Muscle of leg (tissue), 16 donors: ENCODE measurements at places on chromosomes 3 and 15.

GRCh38 chr3:118641608-118642007, 393.0 kb downstream of the IGSF11 start:
- DNase-seq = peak; percentile 51

GRCh38 chr3:24493746-24494617, 668 bp downstream of the THRB start:
- DNase-seq = peak; percentile 77

GRCh38 chr3:113685956-113686721, 10.3 kb downstream of the USF3 start:
- no peak for DNase-seq

DNA sequence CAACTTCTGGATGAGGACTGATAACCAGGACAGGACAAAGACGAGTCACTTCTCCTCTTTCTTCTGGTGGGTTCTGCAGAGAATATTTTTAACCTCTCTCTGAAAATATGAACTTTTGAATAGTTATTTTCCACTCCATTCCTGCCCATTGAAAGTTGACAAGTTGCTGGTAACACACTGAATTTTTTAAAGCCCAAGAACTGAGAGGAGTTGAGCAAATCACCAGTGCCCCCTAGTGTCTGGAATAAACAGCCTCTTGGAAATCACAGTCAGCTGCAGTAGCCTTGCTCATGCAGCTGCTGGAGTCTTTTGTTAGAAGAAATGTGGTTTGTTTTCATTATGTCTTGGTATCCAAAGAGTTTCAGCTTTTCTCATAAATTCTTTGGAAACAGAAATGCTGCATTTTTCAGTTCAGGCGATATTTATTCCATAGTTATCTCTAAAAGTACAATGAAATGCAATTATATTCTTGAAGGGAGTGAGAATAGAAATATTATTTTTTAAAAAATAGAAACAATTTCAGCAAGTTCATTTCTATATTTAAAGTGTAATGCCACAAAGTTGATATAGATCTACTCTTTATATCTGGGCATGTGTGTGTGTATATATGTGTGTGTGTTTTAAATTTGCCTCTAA, 741.0 kb upstream of the CBLB start:
- DNase-seq = peak; percentile 96

DNA sequence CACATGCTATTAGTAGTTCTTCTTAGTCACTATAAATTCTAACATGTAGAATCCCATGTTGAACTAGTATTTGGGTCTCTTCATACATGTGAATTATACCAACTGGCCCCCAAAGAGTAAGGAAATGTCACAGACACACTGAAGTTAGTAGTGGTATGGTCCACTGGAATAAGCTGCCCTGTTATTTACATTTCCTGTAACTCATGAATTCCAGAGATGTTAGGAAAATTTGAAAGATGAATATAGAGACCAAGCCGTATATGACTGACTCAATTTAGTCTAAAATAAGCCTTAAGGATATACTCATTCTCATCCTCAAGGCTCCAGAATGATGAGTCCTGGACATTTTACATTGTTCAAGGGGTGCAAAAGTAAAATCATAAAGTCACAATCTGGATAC, 81.2 kb downstream of the FBXL22 start:
- no peak for DNase-seq

DNA sequence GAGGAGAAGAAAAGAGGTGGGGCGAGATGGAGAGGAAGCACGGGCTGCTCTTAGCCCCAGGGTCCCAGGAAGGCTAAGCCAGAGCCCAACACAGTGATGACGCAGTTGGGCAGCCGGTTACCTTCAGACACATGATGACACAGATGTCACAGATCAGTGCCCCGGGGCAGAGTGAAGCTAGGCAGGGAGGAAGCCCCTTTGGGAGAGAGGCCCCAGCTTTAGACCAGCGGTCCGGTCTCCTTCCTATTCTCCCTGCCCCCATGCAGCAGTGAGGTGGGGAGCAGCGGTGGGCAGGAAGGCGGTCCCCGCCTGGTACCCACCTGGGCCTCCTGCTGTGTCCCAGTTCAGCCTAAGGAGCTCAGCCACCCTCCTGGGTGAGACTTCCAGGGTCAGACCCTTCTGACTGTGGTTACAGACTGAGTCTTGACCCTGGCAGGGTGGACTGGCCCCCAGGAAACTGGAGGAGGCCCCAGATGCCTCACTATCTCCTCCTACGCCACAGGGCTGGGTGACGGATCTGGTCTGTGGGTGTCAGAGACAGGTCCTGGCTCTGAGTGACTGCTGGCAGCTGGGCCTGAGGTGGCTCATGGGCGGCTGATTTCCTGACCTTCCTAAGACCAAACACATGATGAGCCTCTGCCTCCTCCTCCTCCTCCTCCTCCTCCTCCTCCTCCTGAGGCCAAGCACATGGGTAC, 38.8 kb upstream of the LINGO1 start:
- DNase-seq = no peak

DNA sequence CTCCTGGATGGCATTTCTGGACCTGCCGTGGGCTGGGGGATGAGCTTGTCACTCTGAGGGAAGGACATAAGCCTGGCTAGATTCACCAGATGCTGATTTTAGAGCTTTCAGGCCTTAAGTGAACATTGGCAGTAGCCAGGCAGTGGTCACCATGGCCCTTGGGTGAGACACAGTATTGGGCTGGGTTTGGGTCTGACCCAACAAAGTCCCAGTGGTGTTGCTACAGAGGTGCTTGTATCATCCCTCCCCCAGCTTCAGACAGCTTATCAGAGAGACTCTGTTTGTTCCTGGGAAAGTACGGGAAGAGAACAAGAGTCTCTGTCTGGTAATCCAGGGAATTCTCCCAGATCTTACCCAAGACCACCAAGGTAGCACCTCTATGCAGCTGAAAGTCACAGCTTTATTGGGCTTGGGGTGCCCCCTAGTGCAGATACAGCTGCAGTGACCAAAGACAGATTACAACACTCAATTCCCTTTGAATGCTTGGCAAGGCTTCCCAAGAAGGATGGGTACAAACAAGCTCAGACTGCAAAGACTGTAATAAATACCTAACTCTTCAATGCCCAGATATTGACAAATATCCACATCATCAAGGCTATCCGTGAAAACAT, 9.8 kb upstream of the RUVBL1 start:
- peak; percentile 11 for DNase-seq
